ENCODE measurements at places on chromosomes 4 and X. TPM values are rescaled to one million over a fixed set of nuclear protein-coding genes. Genes with fewer than 3 reads are reported as not detected.

NLRP2B gene
- polyA plus RNA-seq, result not detected

GPRASP2 gene
- 30.9 TPM for polyA plus RNA-seq

DDX53 gene
- not detected for polyA plus RNA-seq

ATP2B3 gene
- 7.2 TPM for polyA plus RNA-seq

DNA sequence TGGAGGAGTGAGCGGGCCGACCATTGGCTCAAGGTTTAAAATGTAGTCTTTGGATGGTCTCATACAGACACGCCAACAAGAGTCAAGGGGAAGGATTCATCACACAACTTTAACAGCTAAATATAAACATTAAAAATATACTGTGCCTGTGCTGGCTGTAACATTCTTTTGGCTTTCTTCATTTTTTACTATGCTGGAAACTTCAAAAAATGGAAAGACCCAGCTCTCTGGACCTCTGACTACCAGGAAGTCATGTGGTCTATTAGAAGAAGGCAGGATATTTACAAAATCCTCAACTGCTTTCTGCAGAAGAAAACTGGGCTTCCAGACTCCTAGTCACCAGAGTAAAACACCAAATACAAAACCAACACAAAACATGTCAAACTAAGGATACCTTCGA lies 49.8 kb upstream of the KLF3 start:
- no peak for DNase-seq

GRCh38 chr4:17152941-17153540 lies 254.6 kb upstream of the LDB2 start:
- DNase-seq, result no peak

DNA sequence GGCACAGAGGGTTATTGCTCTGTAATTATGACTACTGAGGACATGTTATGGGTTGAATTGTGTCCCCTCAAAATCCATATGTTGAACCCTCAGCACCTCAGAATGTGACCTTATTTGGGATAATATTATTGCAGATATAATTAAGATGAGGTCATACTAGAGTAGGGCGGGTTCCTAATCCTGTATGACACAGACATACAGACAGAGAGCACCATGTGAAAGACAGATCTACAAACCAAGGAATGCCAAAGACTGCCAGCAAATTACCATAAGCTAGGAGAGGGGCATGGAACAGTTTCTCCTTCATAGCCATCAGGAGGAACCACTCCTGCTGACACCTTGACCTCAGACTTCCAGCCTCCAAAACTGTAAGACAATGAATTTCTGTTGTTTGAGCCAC lies 115.2 kb upstream of the OTUD4 start:
- DNase-seq, result no peak

DNA sequence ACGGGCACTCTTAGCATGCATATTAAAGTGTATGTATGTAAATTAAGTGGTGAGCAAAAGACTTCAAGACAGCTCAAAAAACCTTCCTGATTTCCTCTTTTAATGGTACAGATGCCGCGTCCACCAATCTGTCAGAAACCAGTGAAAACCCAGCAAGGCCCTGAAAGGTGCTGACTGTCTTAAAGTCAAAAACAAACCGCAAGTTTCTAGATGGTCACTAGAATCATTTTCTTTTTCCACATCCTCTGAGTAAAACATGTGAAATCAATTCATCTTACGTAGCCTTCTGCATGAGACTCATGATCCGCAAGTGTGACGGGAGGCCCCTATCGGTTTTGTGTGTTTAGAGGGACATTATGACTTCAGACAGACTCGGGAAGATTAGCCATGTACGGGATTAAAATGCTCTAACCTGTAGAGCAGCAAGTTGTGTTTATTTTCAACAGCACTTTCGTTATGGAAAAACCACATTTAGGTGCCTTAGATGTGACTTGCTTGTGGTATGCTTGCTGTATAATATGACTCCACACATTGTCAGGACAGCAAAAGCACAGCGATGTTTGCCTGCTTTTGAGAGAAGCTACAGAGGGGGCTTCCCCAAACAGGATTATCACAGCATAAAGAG lies 88.2 kb upstream of the STS start:
- no peak for DNase-seq

DNA sequence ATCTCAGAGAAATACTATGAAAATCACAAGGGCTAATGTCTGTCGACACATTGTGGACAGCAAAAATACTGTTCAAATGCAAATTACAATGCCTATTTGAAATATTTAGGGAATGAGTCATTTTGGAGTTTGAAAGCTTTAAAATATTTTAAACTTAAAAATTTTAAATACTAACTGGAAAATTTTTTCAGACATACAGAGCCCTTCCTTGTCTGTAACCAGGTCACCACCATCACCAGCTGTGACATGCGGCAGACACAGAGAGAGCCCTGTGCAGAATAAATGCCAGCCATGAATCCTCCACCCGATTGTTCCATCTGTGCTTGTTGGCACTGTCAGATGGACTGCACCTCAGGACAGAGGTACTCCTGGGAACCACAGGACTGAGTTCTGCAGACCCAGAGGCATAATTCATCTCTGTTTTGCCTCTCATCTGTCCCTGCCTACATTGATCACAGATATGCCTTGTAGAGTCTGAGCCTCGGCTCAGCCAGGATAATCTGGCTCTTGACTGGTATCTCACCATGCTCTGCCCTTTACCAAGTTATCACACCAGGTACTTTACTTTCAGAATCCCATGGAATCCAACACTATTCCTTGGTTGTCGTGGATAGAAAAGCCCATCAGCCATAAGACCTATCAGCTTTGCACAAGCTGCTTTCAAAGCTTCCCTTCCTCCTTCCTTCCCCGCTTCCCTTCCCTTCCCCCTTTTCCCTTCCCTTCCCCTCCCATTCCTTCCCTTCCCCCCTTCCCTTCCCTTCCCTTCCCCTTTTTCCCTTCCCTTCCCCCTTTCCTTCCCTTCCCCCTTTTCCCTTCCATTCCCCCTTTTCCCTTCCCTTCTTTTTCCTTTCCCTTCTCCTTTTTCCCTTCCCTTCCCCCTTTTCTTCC lies 67.2 kb downstream of the TBC1D9 start:
- peak; percentile 28 for DNase-seq

DNA sequence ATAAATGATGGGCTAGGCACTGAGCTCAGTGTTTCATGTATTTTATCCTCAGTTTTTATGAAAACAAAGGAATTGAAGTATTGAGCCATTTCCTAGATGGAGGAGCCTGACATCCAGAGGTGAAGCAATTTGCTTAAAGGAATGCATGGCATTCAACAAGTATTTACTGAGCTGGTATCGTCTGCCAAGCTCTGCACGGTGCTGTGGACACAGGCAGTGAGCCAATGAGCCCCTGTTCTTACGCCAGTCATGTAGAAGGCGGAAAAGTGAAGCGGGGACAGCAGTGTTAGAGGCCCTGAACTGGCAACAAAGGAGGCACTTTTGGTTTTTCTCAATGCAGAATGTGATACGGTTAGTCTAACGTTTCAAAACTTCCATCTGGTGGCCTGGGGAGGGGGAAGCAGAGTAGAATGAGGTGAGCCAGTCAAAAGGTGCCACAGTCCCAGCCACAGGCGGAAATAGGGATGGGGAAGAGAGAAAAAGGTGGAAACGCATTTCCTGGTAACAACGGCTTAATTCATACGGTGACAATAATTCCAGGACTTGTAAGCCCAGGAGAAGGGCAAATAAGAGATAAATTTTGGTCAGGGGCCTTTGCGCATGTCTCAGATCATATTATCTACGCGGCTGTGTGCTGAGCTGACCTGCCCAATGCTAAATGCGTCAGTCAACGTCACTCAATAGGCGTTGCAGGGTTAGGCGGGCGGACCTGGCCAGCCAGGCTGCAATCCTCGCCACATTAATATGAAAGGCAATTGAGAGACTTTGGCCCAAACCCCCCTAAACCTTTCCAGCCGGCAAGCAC lies 133.9 kb downstream of the AFAP1 start:
- peak; percentile 75 for DNase-seq

DNA sequence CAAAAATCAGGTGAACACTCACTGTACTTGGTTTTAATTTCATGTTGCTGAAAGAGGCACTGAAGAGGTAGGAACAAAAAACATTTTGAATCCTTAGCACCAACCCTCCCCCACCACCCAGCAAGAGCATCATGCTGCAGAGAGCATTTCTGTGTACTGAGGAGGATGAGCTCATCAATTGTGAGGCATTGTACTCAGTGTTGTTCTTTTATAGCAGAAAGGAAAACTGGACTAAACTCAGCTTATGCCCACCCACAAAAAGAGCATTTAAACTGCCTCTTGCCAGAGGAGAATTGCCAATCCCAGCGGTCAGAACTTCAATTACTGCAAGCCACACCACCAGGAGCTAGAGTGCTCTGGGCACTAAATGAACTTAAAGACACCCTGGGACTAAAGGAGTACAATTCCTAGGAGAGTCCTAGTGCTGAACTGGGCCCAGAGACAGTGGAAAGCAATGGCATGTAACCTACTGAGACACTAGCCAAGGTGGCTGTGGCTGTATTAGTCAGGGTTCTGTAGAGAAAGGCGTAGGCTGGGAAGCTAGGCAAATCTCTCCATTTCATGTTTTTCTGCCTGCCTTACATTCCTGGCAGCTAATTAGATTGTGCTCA lies 280.7 kb upstream of the KLHL4 start:
- no peak for DNase-seq

- no peak for DNase-seq
Measured at GRCh38 chrX:11259437-11259836, 33.8 kb upstream of the AMELX start.

- no peak for DNase-seq
Measured at GRCh38 chrX:3046253-3047240, 5.3 kb downstream of the ARSF start.

GRCh38 chrX:54695816-54696487 lies 102.1 kb downstream of the ITIH6 start:
- DNase-seq, result no peak

DNA sequence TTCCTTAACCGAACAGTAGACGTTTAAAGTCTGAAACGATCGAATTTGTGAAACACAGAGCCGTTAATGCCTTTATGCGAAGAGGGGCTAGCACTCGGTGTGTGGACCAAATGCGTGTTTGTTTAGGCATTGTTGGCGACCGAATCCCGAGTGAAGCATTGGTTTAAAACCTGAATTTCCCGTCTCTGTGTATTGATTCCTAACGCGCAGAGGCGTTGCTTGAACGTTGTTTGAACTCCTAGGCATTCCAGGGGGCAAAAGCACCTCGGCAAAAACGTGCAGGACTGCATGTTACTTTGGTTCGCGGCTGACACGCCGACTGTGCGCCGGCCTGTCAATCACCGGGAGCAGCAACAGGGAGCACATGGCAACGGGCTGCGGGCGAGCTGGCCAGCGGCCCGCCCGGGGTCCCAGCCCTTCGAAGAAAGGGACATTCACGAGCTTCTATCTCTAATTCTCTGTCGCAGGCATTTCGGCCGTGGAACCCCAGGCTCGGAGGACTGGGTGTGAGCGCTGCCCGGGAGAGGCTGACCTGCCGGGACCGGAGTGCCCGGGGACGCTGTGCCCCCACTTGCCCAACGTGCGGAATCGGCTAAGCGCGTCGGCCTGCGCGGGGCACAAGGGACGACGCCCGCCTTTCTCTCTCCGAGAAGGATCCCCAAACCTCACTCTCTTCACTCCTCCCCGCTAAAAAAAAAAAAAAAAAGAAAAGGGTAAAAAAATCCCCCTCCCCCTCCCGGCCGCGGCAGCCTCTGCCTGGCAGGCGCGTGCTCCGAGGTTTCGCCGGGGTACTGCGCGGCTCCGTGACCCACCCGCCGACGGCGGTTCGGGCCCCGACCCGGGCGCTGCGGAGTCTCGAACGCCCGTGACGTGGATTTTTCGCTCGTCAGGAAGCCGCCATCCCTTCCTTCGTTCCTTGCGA lies 810 bp downstream of the SPRY1 start:
- peak; percentile 61 for DNase-seq

DNA sequence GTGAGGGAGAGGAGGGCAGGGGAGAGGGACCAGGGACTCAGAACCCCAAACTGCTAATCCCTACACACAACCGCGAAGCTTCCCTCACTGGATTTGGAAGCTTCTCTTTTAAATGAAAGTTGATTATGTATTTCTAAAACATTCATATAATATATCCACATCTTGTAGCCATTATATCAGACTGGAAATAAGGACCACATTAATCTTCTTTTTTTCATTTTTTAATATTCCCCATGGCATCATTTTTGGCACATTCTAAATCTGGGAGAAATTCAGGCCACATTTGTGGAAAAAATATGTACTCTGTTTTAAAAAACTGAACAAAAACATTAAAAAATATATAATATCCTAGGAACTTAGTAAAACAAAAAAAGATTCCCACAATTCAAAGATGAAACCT lies 97.8 kb downstream of the AFAP1 start:
- DNase-seq, result no peak

DNA sequence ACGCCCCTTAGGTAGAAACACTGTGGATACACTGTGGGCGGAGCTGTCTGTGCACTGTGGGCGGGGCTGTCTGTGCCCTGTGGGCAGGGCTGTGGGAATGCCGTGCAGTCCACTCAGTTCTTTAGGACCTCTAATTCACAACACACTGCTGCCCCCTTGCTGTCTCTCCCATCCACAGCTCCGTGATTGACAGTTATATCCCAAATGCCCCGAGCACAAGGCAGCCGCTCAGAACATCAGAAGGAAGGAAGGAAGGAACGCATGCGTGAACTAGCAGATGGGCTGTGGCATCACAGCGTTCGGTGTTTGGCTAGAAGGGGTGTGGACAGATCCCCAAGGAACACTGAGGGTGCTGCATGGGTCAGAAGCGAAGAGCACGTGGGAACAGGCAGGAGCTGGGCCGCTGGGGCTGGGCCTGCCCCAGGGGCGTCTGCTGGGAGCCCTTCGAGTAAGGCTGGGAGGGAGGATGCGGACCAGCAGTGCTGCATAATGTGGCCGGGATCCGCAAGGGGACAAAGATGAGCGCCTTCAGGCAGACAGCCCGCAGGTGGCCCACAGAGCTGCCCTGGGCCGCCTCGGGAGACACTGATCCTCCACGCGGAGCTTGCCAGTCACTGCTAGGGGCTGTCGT lies 29.8 kb downstream of the ACOX3 start:
- DNase-seq, result peak; percentile 59

DNA sequence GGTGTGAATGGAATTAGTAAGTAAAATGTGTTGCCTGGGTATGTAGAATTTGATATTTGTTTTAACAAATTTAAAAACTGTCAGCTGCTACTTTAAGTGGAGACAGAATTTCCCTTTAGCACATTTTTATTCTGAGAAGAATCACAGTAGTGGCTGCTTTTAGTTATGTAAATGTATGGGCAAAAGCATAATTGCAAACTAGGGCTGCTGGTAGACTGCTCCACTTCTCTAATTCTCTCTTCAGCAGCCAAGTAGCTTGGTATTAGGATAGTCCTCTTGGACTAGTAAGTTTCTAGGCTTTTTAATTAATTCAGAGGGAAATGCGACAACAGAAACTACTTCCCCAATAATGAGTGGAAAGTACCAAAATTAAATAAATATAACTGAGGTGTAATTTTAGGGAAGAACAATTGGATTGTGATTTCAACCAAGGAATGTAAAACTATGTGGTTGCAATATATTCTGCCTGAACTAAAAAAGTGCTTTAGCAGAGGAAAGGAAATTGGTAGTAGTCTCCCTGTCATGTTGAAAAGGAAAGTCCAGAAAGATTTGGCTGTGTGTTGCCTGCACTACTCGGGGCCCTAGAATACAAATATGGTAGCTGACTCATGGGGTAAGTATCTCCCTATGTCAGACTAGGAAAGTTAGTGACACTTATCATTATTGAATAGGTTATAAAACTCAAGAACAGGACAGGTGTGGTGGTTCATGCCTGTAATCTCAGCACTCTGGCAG lies 9.2 kb upstream of the EIF4E start:
- DNase-seq, result no peak

All from brain (organoid and tissue), 16 donors.